ENCODE measurements at places on chromosomes 5 and 9. TPM values are rescaled to one million over a fixed set of nuclear protein-coding genes. Genes with fewer than 3 reads are reported as not detected.

The HAPLN1 gene
- total RNA-seq: not detected

The CCNJL gene
- total RNA-seq: 47.0 TPM

The C9orf153 gene
- total RNA-seq: 5.0 TPM

The BTNL9 gene
- 28.4 TPM for total RNA-seq

The SNCAIP gene
- total RNA-seq: 12.7 TPM

The NR4A3 gene
- 2.5 TPM for total RNA-seq

The ZNF618 gene
- 14.6 TPM for total RNA-seq

The PCDHA9 gene
- 2.0 TPM for total RNA-seq

The MCIDAS gene
- total RNA-seq: 0.39 TPM

The RLN2 gene
- total RNA-seq: 1.7 TPM

The GHR gene
- 4.7 TPM for total RNA-seq

The RGS7BP gene
- total RNA-seq: 7.8 TPM

The PCDHB6 gene
- total RNA-seq: 4.4 TPM

The OR1J4 gene
- 0.87 TPM for total RNA-seq

The GRIA1 gene
- 0.93 TPM for total RNA-seq

The MUSK gene
- 11.6 TPM for total RNA-seq

The NXNL2 gene
- total RNA-seq: 2.8 TPM

The ORM2 gene
- total RNA-seq: 0.56 TPM

The ZFP37 gene
- total RNA-seq: 3.5 TPM

The SMIM33 gene
- 0.16 TPM for total RNA-seq

The PCA3 gene
- total RNA-seq: 0.39 TPM

The FBXO38 gene
- total RNA-seq: 62.4 TPM

The SPATA31C1 gene
- 13.5 TPM for total RNA-seq

The NUDT12 gene
- total RNA-seq: 13.5 TPM

The LCN1 gene
- not detected for total RNA-seq

The IGFBPL1 gene
- total RNA-seq: 18.0 TPM

The SH3TC2 gene
- total RNA-seq: 136 TPM

The IL3 gene
- total RNA-seq: 0.39 TPM

The RGMB gene
- 47.4 TPM for total RNA-seq

The ANKRD20A1 gene
- total RNA-seq: 30.2 TPM

The KIF4B gene
- 6.6 TPM for total RNA-seq

The RAB14 gene
- 51.1 TPM for total RNA-seq

The PIK3R1 gene
- 48.1 TPM for total RNA-seq

The ZDHHC11B gene
- 9.0 TPM for total RNA-seq

The ZNF454 gene
- total RNA-seq: 8.9 TPM

The CDC20B gene
- 4.8 TPM for total RNA-seq

The CCDC180 gene
- 52.3 TPM for total RNA-seq

The FBP2 gene
- 0.74 TPM for total RNA-seq

The GDA gene
- 3.7 TPM for total RNA-seq

The FBN2 gene
- 13.8 TPM for total RNA-seq

The FGF1 gene
- total RNA-seq: 4.4 TPM

The HBEGF gene
- 23.9 TPM for total RNA-seq

The CDO1 gene
- 45.0 TPM for total RNA-seq

Data from testis (tissue), 5 donors.